ENCODE measurements at places on chromosomes 12 and 14.

GRCh38 chr14:53368066-53368465, 214.9 kb upstream of the DDHD1 start:
- no peak for DNase-seq
- no peaks in the 10 kb centered on the region for H3K36me3 ChIP-seq
- no peak overlapping the region for H3K4me3 ChIP-seq
- no peaks in the 10 kb centered on the region for H3K4me1 ChIP-seq
- no peak overlapping the region for H3K27ac ChIP-seq
- H3K27me3 ChIP-seq = no peaks in the 10 kb centered on the region

DNA sequence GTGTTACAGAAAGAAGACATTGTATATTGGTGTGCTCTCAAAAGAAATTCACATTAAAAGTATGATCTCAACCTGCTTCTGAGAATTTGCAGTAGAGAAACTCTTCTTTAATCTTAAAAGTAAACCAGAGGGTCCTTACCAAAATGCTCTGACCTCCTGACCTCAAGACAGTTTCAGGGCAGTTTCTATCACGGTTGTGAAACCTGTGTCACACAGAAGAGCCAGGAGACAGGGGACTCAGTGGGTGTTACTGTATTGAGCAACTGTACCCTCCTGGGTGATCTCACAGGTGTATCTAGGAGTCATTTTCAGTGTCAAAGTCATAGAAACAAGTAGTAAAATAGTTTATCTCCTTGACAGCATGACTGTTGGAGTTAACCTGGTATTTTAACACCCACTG, 178.0 kb downstream of the GRIP1 start:
- H3K4me1 ChIP-seq = no peaks in the 10 kb centered on the region
- DNase-seq = no peak
- no peak overlapping the region for H3K27ac ChIP-seq
- H3K27me3 ChIP-seq = peaks cover 15% of the 10 kb centered on the region
- H3K4me3 ChIP-seq = no peak overlapping the region
- H3K36me3 ChIP-seq = no peaks in the 10 kb centered on the region

GRCh38 chr12:110921262-110921661, 883 bp upstream of the MYL2 start:
- H3K36me3 ChIP-seq = no peaks in the 10 kb centered on the region
- no peak for DNase-seq
- no peak overlapping the region for H3K4me3 ChIP-seq
- peaks cover 3% of the 10 kb centered on the region for H3K4me1 ChIP-seq
- H3K27ac ChIP-seq = no peak overlapping the region
- no peaks in the 10 kb centered on the region for H3K27me3 ChIP-seq

- no peak overlapping the region for H3K4me3 ChIP-seq
- DNase-seq = no peak
- H3K4me1 ChIP-seq = no peaks in the 10 kb centered on the region
- no peaks in the 10 kb centered on the region for H3K36me3 ChIP-seq
These were observed 57.7 kb downstream of the ADGRD1 start for GRCh38 chr12:131011165-131012079.

DNA sequence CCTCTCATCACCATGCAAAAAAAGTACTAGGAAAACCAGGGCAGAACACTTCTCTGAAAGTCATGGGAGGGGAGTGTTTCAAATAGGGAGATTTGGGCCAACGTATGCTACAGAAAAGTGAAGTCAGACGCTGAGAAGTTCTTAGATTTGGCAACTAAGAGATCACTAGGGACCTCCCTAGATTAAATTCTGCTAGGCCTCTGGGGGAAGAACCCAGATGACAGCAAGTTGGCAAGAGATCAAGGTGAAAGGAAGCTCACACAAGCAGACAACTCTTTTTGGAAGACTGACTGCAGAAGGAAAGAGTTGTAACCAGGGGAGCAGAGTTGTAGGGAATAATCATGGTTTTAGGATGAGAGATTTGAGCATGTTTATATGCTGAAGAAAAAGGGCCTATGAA, 20.7 kb downstream of the IQSEC3 start:
- no peak overlapping the region for H3K27ac ChIP-seq
- no peak for DNase-seq
- H3K4me3 ChIP-seq = no peak overlapping the region

- no peak overlapping the region for H3K27ac ChIP-seq
- H3K27me3 ChIP-seq = no peaks in the 10 kb centered on the region
- no peaks in the 10 kb centered on the region for H3K36me3 ChIP-seq
- DNase-seq = no peak
These were observed 10.5 kb upstream of the CDK2AP1 start for GRCh38 chr12:123282111-123282510.

DNA sequence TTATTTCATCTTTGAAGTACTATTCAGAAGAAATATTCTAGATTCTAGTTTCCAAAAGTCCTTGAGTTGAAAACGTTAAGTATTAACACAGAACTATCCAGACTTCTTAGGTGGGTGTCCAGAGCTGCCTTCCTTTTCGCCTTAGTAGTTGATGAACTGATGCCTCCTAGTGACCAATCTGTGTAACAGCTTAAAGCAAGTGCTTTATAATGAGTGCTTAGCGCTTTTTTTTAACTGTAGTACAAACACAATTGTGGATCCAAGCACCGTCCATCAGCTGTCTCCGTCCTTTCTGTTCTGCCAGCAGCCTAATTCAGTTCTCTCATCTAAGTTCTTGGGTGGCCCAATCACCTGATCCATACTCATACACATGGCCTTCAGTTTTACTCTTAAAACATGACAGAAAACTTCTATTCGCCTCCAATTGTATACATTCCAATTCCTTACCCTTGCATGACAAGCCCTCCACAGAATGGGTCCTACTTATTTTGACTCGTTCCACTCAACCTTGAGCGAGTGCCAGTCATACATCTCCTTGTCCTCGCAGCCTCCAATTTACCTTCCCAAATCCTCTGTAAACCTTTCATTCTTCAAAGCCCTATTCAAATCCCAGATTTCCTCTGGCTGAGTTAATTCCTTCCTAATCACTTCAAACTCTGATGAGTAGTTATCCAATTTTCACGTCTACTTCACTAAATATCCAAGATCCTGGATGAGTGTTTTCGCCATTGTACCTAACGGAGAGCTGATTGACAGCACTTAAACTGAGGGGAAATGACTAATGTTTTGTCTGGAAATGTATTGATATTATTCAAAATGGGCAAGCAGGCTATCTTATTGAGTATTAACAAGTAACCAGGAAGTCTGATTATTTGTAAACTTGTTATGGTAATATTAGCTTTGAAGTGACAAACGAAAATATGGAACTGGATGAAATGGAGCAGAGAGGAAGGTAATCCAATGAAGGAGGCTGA, 5.8 kb upstream of the PHLDA1 start:
- H3K27ac ChIP-seq = no peak overlapping the region
- peaks cover 12% of the 10 kb centered on the region for H3K4me1 ChIP-seq
- H3K27me3 ChIP-seq = no peaks in the 10 kb centered on the region
- H3K4me3 ChIP-seq = no peak overlapping the region
